Skeletal muscle cell (primary cell): ENCODE measurements at places on chromosomes 2 and 18.

DNA sequence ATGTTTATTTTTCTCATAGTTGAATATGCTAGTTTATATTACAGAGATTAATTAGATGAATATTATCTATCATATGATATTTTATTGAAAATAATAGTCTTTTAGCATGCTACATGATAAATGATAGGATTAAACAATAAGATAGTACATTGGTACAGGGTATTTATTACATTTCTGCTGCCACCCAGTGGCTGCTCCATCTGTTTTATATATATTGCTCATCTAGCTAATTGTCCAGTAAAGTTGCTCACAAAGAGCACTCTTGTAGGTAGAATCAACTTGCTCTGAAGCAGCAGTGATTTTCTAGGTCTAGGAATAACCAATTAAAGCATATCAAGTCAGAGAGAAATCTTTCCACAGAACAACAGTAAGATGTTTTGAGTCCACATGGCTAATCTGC is 183.3 kb downstream of the ASXL3 start:
- no peak for DNase-seq

GRCh38 chr2:207049122-207049521 is 109.8 kb downstream of the CPO start:
- DNase-seq = no peak

DNA sequence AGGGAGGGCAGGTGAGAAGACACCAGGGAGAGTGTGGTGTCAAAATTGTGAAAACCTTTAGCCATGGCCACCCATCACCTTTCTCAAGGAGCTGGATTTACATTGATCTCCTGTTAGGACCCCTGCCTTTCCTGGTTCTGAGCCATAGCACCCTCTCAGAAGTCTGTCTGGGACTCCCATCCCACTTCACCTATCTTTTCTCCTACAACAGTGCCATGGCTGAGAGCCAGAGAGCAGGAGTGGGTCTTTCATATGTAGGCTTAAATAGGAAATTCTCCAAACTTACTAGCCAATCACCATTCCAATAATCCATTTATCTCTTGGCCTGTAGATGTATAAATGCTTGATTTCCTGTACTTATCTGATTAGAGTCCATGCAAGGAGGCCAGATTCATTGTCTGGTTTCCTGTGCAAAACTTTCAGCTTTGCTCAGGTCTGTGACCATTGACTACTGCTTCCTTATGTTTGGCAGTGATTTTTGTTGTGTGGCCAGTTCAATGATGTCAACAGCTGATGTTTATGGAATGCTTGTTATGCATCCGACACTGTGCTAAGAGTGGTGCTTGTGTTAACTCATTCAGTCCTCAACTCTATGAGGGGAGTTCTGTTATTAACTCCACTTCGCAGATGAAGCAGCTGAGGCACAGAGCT is 57.6 kb upstream of the IGFBP5 start:
- no peak for DNase-seq

DNA sequence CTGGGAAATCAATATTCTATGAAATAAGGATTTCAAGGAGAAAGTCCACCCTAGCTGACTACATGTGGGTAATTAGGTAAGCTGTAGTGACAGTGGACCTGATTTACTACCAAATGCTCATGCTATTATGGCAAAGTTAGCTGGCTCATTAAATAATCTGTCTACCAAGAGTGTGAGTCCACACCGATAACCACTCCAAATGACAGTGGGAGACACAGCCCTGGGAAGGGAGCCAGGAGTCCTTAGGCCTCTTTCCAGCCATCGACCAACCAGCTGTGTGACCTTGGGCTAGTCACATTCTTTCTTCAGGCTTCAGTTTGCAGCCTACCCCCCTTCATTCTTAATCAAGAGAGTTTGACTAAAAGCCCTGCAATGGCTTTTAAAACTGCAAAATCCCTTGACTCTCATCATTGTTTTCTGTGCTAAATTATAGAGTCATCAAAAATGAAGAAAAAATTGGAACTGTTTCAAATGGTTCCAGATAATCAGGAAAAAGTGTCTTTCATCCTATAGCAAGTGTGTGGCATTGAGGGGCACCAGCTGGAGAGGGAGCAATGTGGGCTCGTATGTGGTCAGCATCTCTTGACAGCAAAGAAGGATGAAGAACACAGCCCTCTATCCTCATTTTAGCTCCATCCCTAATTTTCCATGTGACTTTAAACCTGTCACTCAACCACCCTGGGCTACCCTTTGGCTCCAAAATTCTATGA is 45.6 kb upstream of the SLC14A2 start:
- DNase-seq = no peak

- no peak for DNase-seq
Observed at GRCh38 chr2:134108113-134108512, 145.8 kb upstream of the MGAT5 start.

DNA sequence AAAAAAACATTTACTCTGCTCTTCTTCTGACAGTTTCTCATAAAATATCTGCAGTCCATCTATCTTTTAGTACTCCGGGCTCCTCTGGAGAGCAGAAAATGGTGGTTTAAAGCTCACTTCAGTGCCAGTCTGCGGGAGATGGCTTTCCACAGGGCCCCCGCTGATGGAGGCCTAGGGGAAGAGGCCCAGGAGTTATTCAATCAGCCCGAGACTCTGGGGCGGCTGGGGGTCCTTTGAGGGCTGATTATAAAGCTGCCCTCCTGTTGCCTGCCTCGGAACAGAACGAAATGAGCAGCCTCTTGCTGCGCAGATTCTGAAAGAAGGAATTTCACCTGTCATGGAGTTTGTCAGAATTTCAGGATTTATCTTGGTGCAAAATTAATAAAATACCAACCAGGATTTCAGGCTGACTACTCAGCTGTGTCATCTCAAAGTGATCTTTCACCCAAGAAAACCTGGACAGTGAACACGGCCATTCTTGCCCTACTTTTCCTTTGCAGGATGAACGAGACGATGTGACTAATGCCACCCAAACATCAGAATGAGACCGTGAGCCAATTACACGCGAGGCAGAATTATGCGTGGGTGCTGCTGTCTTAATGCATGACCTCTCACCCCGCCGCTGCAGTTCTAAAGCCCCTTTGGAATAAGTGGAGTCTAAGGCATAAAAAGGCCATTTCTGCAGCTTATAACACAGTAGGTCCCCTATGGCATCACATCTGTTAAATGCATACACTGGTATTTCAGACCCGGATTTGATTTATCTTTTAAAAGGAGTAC is 273.8 kb downstream of the ZNF521 start:
- no peak for DNase-seq

GRCh38 chr2:79717364-79718007 is 204.6 kb downstream of the CTNNA2 start:
- DNase-seq = peak; percentile 36

GRCh38 chr18:9708057-9708433 is at the start of gene RAB31:
TSS of gene RAB31 (plus strand) at chr18:9708301. CDS start at chr18:9708406, 105 bp downstream.
- DNase-seq = peak; percentile 46

GRCh38 chr2:107027205-107027604 is 141.2 kb upstream of the ST6GAL2 start:
- peak; percentile 26 for DNase-seq

DNA sequence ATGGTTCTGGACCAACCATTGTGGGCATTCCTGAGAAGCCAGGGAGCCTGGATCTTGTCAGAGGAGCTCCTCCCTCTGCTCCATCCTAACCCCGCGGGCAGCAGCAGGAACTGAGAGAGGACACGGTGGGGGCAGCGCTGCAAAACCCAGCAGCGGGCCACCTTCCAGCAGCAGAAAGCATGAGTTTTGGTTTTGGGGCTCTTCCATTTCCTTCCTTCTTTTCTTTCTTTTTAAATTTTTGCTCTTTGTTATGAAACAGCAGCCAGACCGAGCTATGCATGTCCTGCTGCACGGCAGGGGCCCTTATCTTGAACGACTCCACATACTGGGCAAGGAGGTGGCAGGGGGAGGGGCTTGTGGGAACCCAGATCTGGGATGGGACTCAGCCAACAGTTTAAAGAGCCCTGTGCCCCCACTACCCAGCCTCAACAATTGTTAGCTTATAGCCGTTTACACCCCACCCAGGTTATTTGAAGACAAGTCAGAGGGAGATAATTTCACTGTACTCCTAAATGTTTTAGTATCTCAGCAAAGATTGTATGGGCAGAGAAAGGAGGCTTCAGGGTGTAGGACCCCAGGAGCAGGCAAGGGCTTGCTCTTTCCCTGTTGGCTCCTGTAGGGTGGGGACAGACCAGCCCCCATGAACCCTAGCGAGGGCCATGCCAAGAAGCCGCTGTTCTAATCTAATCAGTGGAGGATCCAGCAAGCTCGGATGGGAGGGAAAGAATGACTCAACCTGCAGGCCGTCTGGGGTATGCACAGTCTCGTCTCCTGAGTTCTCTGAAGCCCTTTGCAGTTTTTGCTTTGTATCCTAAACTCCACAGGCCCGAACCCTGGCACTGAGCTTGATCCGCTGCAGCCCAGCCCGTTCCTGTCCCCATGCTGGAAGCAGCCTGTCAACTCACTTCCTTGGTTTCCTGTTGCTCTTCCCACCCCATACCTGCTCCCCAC is 75.3 kb downstream of the LRRFIP1 start:
- no peak for DNase-seq

- DNase-seq = no peak
Observed at GRCh38 chr2:10286216-10287037, 16.3 kb upstream of the HPCAL1 start.

GRCh38 chr18:67451960-67452359 is 64.6 kb downstream of the DSEL start:
- no peak for DNase-seq

DNA sequence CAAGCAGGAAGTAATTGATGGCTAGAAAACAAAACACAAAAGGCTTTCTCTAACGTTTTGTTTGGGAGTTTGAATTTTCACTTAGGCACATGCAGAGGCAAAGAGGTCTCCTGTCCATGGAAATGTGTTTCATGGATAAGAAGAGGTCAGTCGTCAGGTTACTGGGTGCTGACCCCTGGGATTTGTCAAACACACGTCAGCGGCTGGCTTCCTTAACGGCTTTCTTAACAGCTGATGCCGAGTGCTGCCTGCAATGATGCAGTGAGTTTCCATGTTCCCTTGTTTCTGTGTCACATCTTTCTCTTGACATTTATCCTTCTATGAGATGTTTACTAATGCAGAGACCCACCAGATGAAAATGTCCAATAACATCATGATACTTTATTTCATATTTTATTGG is 31.7 kb downstream of the GPR39 start:
- no peak for DNase-seq

DNA sequence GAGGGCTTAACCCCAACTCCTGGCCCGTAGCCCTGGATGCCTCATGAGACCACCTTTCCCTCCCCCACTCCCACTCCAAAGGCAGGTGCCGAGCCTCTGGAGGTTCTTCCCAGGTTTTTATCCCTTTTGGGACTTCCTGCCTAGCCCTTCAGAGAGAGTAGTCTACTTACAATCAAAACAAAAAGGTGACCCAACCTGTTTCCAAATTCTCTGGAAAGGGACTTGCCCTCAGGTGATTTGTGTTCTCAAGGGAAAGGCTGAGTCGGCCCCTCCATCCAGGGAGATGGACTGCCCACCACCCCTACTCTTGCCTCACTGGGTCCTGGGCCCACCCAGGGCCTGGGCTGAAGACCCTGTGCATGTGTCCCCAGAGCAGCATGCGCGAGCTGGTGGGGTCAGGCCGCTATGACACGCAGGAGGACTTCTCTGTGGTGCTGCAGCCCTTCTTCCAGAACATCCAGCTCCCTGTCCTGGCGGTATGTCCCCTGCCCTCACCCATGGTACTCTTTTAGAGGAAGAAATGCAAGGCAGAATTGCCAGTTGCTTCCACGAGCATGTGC is 108.5 kb downstream of the PLB1 start:
- no peak for DNase-seq

- no peak for DNase-seq
Observed at GRCh38 chr2:239344857-239345216, 56.0 kb downstream of the HDAC4 start.

DNA sequence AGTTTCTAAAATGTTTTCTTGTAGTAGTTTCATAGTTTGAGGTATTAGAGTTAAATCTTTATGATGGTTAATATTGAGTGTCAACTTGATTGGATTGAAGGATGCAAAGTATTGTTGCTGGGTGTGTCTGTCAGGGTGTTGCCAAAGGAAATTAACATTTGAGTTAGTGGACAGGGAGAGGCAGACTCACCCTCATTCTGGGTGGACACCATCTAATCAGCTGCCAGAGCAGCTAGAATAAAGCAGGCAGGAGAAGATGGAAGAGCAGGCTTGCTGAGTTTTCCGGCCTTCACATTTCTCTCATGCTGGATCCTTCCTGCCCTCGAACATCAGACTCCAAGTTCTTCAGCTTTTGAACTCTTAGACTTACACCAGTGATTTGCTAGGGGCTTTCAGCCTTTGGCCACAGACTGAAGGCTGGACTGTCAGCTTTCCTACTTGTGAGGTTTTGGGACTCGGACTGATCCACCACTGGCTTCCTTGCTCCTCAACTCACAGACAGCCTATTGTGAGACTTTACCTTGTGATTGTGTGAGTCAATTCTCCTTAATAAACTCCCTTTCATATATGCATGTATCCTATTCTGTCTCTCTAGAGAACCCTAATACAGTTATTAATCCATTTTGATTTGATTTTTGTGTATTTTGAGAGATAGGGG is 56.8 kb upstream of the STK39 start:
- no peak for DNase-seq

- DNase-seq = no peak
Observed at GRCh38 chr18:58792086-58792485, 72.6 kb upstream of the ZNF532 start.

GRCh38 chr2:221969087-221969829 is 329.5 kb downstream of the PAX3 start:
- no peak for DNase-seq

GRCh38 chr2:109021895-109022300 is 32.9 kb upstream of the EDAR start:
- no peak for DNase-seq

DNA sequence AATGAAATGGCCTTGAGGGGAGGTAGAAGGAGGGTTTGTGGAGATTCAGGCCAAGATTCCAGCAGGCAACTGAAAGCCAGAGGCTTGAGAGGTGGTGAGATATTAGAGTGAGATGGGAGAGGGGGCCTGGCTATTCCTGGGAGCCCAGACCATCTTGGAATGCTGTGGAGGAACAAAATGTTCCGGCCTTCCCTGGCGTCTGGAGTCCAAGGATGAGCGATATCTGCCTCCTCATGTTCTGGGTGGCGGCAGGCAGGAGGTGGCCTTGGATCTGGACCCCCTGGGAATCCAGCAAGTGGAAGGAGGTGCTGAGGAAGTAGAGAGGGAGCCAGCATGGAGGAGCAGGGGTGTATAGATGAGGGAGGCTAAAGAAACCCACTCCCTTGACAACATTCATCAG is 335.9 kb downstream of the CYP26B1 start:
- no peak for DNase-seq

GRCh38 chr2:215899141-215900074 is 113.9 kb downstream of the MREG start:
- DNase-seq = no peak

DNA sequence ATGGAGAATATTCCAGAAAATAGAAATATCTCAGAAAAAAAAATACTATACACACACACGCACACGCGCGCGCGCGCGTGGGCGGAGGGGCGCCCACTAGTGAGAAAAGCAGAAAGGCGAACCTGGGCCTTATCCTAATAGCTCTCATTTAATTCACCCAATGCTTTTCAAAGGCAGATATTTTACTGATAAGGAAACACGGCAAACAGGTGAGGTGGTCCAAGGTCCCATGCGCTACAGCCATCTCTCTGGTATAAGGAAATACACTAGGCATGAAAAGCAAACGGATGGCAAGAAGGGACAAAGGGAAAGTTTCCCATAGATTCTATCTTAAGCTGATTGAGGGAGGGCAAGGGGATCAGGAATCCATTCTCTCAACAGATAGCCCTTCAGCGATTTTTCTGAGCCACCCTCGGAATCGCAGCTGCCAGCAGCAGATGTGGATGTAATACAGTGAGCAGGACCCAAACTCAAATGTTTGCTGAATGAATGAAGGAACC is 136.7 kb downstream of the TMEM247 start:
- no peak for DNase-seq
